T-helper 9 cell (primary cell): ENCODE measurements at places on chromosomes 1 and 21.

DNA sequence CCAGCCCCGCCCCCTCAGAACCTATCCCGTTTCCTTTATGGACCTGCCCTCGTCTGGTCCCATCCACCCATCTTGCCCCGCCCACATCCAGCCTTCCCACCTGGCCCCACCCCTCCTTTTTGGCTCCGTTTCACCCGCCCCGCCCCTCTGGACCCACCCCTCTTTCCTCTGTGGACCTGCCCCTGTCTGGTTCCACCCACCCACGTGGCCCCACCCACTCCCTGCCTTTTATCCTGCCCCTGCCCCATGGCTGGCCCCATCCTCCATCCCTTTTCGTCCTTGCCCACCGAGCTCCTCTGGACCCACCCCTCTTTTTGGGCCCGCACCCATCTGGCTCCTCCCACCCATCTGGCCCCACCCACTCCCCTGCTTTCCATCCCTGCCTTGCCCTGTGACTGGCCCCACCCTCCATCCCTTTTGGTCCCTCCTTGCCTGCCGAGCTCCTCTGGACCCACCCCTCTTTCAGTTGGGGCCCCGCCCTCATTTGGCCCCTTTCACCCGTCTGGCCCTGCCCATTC lies 177.3 kb downstream of the CAMTA1 start:
- DNase-seq: peak; percentile 5

DNA sequence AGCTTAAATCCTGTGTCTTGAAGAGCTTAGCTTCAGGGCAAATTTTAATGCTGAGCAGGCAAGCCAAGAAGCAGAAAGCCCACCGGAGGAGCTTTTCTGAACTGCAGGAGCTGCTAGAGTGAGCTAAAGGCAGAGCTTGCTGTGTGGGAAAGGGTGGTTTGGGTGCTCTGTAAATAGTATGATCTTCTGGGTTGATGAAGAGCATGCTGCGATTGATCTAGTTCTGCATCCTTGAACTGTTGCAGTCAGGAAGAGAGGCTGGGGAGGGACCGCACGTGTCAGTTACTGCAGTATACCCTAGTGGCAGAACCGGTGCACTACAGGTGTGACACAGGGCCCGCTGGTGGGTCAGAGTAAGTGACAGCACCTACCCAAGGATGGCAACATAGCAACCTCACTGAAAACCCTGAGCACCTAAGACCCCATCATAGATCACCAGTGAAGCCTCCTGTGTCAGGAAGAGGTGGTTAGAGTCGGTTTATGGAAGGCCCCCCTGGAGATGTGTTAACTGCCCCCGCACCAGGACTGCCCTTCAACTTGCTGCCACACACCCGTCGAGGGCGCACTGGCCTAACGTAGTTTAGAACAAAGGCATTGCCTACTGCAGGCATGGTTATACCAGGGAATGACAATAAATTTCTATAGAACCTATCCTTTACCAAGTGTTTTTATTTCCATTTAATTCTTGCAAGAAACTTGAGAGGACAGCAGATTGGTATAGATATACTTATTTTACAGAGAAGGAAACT lies 146.0 kb upstream of the KIAA0040 start:
- peak; percentile 51 for DNase-seq

- no peak for DNase-seq
Measured at GRCh38 chr1:66388913-66389312, 145.0 kb upstream of the SGIP1 start.

DNA sequence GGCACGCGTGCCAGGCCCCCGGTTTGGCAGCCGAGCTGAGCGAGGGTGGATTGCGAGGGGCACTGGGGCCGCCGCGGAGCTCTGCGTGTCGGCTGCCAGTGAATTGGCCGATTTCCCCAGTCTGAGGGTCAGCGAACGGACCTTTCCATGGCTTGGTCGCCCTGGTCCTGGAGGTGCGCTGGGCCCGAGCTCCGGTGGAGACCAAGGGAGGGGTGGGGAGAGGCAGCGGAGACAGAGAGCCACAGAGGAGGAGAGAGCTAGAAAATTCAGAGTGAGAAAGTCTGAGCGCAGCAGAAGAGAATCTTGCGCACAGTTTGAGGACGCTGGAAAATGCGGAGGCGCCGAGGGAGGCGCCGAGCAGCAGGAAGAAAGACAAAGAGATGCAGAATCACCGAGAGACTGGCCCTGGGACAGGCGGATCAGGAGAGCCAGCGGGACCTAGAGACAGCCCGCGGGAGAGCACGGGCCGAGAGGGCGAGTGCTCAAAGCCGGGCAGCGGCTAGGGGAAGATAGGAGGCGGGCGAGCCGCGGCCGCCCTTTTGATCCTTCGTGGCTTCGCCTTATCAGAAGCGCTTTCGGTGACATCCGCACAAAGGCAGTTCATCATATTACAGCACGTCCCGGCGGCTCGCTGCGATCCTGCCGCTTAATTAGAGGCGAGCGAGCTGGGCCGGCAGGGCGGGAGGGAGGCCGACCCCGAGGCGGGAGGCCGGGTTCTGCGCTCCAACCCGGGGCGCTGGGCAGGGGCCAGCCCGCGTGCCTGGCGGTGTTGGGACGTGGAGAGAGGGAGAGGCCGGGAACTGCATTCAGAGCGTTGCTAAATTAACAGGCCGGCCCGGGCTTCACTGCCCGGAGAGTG lies 12.7 kb downstream of the PAX7 start:
- DNase-seq: no peak

DNA sequence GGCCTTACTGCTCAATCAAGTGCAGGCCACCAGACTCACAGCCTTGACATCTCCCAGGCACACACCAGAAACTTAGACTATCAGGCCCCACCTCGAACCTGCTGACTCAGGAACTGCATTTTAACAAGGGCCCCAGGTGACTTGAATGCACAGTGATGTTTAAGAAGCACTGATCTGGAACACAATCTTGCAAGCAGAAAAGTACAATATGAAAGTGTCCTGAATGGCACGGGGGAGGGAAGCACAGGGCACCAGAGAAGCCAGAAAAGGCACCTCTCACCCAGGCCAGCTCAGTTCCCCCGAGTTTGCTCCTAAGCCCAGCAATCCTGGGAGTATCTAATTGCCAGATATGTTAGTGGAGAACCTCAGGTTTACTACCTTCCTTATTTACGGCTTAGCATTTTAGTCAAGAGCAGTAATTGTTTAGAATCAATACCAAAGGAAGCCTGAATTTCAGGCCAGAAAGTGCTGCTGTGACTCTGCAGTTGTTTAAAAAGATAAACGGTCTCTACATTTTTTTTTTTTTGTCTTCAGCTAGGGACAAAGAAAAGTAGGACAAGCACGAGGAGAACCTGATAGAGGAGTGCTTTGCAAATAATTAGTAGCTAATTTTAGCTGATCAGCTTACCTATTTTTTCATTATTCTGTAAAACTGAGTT lies 50.9 kb upstream of the CDC42BPA start:
- DNase-seq: no peak

DNA sequence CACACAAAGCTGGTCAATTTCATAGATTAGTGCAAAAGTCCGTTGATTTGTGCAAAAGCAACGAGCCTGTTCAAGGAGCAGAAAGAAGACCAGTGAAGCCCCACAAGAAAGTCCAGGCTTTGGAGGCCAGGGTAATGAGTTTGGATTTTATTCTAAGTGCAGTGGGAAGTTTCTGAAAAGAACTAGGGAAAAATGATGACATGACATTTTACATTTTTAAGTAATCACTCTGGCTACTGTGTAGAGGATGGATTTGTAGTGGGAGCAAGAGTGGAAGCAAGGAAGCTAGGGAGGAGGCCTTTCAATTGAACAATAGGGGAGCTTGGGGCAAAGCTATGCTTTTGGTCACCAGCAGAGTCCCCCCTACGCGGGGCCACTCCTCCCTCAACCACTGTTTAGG lies 186.2 kb downstream of the ZNF281 start:
- no peak for DNase-seq

GRCh38 chr1:185917646-185918045 lies 183.5 kb downstream of the HMCN1 start:
- DNase-seq: no peak

GRCh38 chr1:245220381-245220985 lies 65.7 kb downstream of the KIF26B start:
- DNase-seq: no peak

- no peak for DNase-seq
Measured at GRCh38 chr1:115117298-115117697, 28.0 kb upstream of the TSPAN2 start.
